Upper lobe of left lung (tissue), 6 donors: ENCODE measurements at places on chromosomes 5 and 9. TPM values are rescaled to one million over a fixed set of nuclear protein-coding genes. Genes with fewer than 3 reads are reported as not detected.

Gene SOWAHA
- 0.59 TPM for total RNA-seq

Gene FOXD4L3
- not detected for total RNA-seq

Gene BASP1
- total RNA-seq = 19.8 TPM

Gene VCP
- total RNA-seq = 215 TPM

Gene SEMA5A
- total RNA-seq = 22.9 TPM

Gene CA9
- total RNA-seq = not detected

Gene NKD2
- total RNA-seq = 60.9 TPM

Gene CCNO
- total RNA-seq = 2.1 TPM

GRCh38 chr5:68233075-68233474 is 17.5 kb downstream of the PIK3R1 start:
- peaks cover 24% of the 10 kb centered on the region for H3K4me1 ChIP-seq
- peaks cover 13% of the 10 kb centered on the region for H3K36me3 ChIP-seq

- no peaks in the 10 kb centered on the region for H3K4me1 ChIP-seq
- no peak overlapping the region for H3K4me3 ChIP-seq
- H3K27ac ChIP-seq = no peak overlapping the region
- no peak for DNase-seq
- no peaks in the 10 kb centered on the region for H3K27me3 ChIP-seq
Observed at GRCh38 chr5:43967165-43967564, 364.2 kb downstream of the NNT start.

DNA sequence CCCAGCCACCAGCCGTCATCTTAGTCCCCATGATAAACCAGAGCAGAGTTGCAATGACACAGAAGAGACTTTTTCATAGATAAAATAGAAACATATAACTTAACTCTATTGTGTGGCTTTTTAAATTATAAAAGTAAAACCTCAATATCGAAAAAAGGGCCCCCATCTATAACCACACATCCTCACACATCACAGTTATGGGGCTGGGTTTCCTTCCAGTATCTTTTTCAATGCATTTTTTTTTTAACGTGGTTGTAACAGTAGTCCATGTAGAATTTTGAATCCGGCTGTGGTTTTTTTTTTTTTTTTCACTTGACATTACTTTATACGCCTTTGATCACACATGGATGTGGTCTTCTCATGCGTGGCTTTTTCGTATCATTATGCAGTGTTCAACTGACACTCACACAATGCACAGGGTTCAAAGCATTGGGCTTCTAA is 77.4 kb downstream of the CFAP77 start:
- no peaks in the 10 kb centered on the region for H3K36me3 ChIP-seq
- no peak overlapping the region for H3K4me3 ChIP-seq
- H3K4me1 ChIP-seq = no peaks in the 10 kb centered on the region
- no peak for DNase-seq
- peaks cover 4% of the 10 kb centered on the region for H3K27me3 ChIP-seq

DNA sequence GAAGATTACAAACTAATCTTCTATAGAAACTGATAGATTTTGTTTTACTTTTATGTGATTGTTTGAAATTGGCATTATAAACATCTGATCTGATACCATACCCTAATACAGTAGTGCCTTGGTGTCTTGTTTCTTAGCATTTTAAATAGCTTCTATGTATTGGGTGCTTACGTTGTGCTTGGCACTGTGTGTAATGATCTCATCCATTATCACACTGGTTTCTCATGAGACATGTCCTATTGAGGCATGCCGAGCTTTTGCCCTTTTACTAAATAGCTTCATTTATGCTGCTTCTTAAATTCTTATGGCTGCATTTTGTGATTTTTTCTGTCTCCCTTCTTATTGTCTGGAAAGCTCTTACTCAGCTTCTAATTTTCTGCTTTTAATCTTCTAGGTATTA is 48.2 kb upstream of the TLR4 start:
- H3K4me3 ChIP-seq = no peak overlapping the region
- no peaks in the 10 kb centered on the region for H3K27me3 ChIP-seq
- H3K4me1 ChIP-seq = no peaks in the 10 kb centered on the region
- H3K36me3 ChIP-seq = no peaks in the 10 kb centered on the region
- no peak for DNase-seq
- no peak overlapping the region for H3K27ac ChIP-seq

DNA sequence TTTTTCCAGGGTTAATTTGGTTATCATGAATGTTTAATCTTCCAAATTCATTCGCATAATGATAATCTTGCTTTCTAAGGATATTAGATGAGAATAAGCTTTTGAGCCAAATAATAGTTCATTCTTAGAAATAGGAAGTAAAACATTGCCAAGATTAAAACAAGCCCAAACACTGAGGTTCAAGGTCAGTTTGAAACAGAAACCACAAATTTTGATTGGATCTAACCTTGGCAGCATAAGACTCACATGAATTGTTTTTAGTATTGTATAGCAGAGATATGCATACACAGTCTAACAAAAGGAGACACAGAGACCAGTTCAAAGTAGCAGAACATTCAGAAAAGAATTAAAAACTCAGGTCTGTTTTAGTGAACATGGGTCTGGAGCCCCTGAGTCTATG is 43.4 kb upstream of the VCAN start:
- no peak overlapping the region for H3K27ac ChIP-seq
- H3K4me1 ChIP-seq = no peaks in the 10 kb centered on the region
- H3K36me3 ChIP-seq = no peaks in the 10 kb centered on the region
- H3K4me3 ChIP-seq = no peak overlapping the region
- no peak for DNase-seq

DNA sequence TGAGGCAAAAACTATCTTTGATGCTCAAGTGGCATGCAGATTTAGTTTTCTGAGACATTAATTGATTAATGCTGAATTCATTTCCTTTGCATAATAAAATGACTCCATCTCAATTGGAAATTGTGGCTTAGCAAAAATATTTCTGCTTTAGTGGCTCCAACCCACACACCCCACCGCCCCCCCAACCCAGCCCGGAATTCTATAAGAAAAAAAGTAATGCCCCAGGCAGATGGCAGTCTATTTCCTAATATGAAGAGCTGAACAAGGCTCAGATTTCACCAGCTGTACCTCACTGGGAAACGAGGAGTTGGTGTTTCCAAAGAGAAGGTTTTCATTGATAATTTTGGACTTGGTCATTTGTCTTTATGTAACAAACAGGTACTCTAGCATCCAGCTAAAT is 182.1 kb downstream of the FBN2 start:
- no peaks in the 10 kb centered on the region for H3K36me3 ChIP-seq
- no peaks in the 10 kb centered on the region for H3K4me1 ChIP-seq
- no peak overlapping the region for H3K4me3 ChIP-seq
- DNase-seq = no peak
- H3K27ac ChIP-seq = no peak overlapping the region

- no peaks in the 10 kb centered on the region for H3K27me3 ChIP-seq
- peaks cover 3% of the 10 kb centered on the region for H3K36me3 ChIP-seq
- peak overlapping the region; percentile 83 for H3K27ac ChIP-seq
- peaks cover 13% of the 10 kb centered on the region for H3K4me1 ChIP-seq
Observed at GRCh38 chr5:172669386-172670004, 28.4 kb downstream of the NEURL1B start.

DNA sequence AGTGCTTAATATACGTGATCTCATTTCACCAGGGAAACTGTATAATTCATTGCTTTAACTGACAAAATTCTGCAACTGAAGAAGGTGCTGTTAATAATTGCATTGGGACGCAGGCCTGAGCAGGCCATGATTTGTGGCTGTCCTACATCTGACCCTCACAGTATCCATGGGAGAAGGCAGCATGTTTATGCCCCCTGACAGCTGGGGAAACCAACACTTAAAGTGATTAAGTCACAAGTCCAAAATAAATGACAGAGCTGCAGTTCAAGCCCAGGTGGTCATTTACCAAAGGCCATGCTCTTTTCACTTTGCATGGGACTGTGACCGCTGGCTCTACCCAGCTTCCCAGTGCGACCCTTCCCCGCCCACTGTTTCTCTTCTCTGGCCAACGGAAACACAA is 30.5 kb upstream of the KCNMB1 start:
- no peaks in the 10 kb centered on the region for H3K36me3 ChIP-seq
- H3K4me3 ChIP-seq = no peak overlapping the region
- H3K4me1 ChIP-seq = peaks cover 5% of the 10 kb centered on the region
- no peak overlapping the region for H3K27ac ChIP-seq

- DNase-seq = no peak
- H3K27ac ChIP-seq = no peak overlapping the region
- no peaks in the 10 kb centered on the region for H3K36me3 ChIP-seq
Observed at GRCh38 chr5:36665628-36666027, 59.2 kb downstream of the SLC1A3 start.

DNA sequence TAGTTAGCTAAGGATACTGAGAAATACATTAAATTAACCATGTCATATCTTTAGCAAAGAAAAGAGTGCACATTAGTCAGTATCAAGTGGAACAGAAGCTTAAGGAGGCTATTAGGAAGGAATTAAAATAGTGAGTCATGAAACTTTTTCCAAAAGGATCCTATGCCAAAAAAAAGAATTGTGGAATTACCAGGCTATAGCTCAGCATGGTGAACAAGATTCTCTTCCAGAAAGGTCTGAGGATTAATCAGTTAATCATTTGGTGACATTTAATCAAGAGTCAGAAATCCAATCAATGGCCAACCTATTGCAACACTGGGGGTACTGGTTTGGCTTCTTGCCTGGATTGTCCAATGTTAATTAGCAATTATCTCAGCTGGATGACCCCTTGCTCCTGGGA is 244.5 kb upstream of the NMUR2 start:
- no peaks in the 10 kb centered on the region for H3K36me3 ChIP-seq
- H3K4me3 ChIP-seq = no peak overlapping the region
- DNase-seq = no peak
- H3K27ac ChIP-seq = no peak overlapping the region
- H3K4me1 ChIP-seq = no peaks in the 10 kb centered on the region

GRCh38 chr9:72351538-72352453 is 13.2 kb downstream of the ZFAND5 start:
- peaks cover 37% of the 10 kb centered on the region for H3K36me3 ChIP-seq
- H3K27ac ChIP-seq = no peak overlapping the region
- no peaks in the 10 kb centered on the region for H3K27me3 ChIP-seq

DNA sequence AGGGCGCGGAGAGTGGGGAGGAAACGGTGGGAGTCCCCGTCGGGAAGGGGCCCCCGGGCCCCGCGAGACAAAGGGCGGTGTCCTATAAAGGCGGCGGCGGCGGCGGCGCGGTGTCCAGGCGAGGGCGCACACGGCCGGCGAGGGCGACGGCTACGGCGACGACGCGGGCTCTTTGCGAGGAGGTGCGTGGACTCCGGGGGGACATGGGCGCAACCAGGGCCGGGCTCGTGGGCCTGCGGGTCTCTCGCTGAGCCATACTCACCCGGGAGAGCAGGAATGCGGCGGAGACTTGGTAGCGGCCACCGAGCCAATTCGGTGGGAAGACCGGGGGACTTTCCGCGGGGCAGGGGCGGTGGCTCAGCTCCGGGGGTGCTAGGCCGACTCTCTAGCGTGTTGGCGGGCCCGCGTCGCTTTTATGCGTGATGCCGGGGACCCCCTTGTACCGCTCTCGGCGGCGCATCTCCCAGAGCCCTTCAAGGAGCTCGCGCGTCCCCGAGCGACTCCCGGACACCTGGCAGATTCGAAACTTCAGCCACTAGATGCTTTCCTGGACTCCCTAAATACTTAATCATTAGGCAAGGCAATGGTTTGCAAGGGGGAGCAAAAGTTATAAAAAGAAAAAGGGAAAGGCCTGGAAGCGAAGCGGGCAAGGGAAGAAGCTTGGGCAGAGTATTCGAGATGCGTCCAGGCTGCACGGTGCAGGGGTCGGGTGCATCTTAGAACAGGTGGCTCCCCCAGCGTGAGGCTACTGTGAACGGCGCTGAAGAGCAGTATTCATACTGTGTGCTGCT is 5.9 kb upstream of the TAL2 start:
- no peaks in the 10 kb centered on the region for H3K36me3 ChIP-seq

DNA sequence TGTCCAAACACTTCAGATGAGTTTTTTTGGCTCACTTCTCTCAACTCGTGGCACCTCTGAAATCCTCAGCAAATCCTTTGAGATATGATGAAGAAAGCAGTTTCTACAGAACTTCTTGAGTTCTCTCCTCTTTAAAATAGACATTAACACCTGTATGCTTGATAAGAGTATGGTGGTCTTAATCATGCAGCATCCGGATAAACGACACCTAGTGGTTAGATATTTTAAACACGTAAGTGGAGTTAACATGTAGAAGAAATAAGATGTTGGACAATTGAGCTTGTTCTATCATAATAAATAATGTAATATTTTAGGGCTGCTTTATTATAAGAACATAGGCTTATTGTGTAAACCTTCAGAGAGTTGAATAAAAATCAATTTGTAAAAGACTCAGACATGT is 324.8 kb downstream of the CYLC2 start:
- H3K27me3 ChIP-seq = no peaks in the 10 kb centered on the region
- no peaks in the 10 kb centered on the region for H3K36me3 ChIP-seq
- no peak for DNase-seq
- no peaks in the 10 kb centered on the region for H3K4me1 ChIP-seq
- H3K4me3 ChIP-seq = no peak overlapping the region

GRCh38 chr9:111271481-111272080 is 58.4 kb downstream of the OR2K2 start:
- H3K27me3 ChIP-seq = no peaks in the 10 kb centered on the region
- H3K27ac ChIP-seq = no peak overlapping the region
- no peak overlapping the region for H3K4me3 ChIP-seq
- no peaks in the 10 kb centered on the region for H3K4me1 ChIP-seq

- H3K4me3 ChIP-seq = no peak overlapping the region
- no peak overlapping the region for H3K27ac ChIP-seq
- no peaks in the 10 kb centered on the region for H3K27me3 ChIP-seq
Observed at GRCh38 chr5:74978345-74978744, 74.0 kb downstream of the GCNT4 start.

GRCh38 chr5:73039082-73039481 is 81.3 kb upstream of the TMEM171 start:
- no peaks in the 10 kb centered on the region for H3K4me1 ChIP-seq
- H3K4me3 ChIP-seq = no peak overlapping the region
- no peaks in the 10 kb centered on the region for H3K27me3 ChIP-seq
- no peak overlapping the region for H3K27ac ChIP-seq

GRCh38 chr5:147092044-147092443 is 142.8 kb upstream of the STK32A start:
- no peak for DNase-seq
- H3K27ac ChIP-seq = no peak overlapping the region
- no peaks in the 10 kb centered on the region for H3K27me3 ChIP-seq
- no peak overlapping the region for H3K4me3 ChIP-seq

DNA sequence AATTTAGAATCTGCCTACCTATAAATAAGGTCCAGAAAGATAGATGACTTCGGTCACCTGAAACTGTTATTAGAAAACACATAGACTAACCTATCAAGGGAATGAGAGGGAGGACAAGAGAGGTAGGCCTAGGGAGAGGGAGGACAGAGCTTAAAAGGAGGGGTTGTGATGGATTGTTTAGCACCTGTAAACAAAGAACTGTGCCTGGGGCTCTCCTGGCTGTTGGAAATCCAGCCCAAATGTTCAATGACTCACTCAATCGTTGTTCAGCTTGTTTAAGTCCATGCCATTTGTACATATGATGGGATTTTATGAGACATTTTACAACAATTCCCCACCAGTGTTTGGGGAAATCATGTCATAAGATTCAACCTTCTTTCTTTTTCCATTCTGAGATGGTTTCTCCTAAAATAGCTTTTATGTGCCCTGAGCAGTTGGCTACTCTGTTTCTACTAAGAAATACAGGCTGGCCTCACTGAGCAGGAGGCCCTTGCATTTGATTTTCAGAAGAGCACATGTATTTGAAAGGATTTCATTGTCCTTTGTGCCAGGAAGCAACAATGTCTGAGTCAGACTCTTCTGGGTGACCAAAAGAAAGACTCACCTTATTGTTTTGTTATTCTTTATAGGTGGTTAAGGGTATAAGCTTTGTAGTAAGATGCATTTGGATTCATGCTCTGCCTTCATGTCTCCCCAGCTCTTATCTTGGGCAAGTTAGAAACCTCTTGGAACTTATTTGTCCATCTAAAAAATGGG is 48.2 kb upstream of the GPR151 start:
- H3K36me3 ChIP-seq = no peaks in the 10 kb centered on the region
- DNase-seq = no peak
- no peak overlapping the region for H3K4me3 ChIP-seq
- no peaks in the 10 kb centered on the region for H3K27me3 ChIP-seq
- no peaks in the 10 kb centered on the region for H3K4me1 ChIP-seq
